ENCODE measurements at places on chromosomes 6 and 20. TPM values are rescaled to one million over a fixed set of nuclear protein-coding genes. Genes with fewer than 3 reads are reported as not detected.

The KHDC1L gene
- polyA plus RNA-seq = not detected

The PSORS1C2 gene
- not detected for polyA plus RNA-seq

The MMS22L gene
- 8.3 TPM for polyA plus RNA-seq

The MATN4 gene
- polyA plus RNA-seq = not detected

The SGK1 gene
- polyA plus RNA-seq = 10.3 TPM

The TAAR9 gene
- polyA plus RNA-seq = not detected

Measured in neural cell (in vitro differentiated cells).